ENCODE measurements at places on chromosomes 6 and 20.

DNA sequence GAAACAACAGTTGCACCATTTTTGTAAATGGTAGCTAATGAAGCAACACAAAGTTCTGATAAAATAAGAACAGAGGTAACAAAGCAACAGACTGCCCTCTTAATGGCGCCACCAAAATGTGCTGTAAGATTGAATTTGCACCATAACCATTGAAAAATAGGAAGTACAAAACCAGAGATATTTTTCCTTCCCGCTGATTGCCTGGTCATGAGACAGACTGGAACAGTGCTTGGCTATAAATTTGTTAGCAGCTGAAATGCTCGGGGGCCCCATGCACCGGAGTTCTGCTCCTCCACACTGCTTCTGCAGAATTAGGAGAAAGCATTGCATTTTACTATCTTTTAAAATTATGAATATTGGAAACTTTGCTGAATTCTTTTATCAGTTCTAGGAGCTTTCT is 164.4 kb upstream of the QKI start:
- DNase-seq, result no peak

- no peak for DNase-seq
These were observed 213.9 kb upstream of the JARID2 start for GRCh38 chr6:15032015-15032414.

GRCh38 chr6:47079638-47080037 is 37.5 kb upstream of the ADGRF1 start:
- DNase-seq, result no peak

DNA sequence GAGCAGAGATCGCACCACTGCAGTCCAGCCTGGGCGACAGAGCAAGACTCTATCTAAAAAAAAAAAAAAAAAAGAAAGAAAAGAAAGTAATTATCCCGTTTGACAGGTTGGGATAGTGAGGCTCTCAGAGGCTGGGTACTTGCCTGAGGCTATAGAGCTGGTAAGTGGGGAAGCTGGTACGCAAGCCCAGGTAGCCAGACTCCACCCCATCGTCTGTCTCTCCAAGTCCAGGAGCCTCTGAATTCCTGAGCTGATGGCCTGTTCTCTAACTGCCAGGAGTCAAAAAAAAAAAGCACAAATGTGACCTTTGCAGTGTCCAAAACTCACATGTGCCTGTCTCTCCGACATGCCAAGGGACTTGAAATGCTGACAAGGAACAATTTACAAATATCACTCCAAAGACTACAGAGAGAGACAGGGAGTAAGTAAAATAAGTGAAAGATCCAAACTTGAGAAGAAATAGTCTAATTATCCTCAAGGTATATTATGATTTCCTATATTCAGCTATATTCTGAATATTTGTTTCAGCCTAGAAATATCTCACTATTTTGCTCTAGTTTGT is 109.1 kb upstream of the SCAF8 start:
- DNase-seq, result no peak

DNA sequence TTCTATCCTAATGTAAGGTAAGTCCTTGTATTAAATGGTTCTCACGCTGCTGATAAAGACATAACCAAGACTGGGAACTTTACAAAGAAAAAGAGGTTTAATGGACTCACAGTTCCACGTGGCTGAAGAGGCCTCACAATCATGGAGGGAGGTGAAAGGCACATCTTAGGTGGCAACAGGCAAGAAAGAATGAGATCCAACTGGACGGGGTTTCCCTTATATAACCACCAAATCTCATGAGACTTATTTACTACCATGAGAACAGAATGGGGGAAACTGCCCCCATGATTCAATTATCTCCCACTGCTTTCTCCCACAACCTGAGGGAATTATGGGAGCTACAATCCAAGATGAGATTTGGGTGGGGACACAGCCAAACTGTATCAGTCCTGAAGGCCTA is 136.6 kb downstream of the HTR1B start:
- DNase-seq, result no peak

DNA sequence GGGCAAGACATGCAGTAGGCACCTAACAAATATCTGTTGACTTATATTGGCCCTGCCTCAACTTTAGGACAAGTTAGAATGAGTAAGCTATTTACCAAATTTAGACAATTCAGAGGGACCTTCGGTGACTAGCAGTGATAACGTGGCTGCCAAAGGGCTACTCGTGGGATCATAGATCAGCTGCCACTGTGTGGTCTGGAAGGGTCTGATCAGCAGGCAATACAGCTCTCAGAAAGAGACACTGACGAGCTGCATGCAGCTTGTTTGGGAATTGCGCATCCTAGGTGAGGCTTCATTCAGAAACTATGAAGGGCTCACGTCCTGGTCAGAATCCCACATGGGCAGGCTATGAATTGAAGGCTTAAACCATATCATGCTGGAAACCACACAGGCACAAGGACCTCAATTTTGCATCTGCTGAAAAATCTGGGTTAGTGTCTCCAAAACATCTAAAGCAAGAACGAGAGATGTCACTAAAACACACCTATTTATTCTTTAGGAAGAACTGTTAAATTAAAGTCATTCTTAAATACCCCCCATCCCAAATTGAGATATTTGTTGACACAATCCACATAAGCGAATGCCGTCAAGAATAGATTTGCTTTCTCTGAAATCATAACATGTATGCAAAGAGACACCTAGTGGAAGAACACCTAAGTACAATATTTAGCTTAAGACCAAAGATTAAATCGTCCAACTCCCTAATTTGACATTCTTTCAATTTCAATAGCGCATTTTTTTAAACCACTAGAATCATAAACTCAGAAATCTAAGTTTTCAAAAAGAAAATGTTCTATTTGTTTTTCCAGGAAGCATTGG is 79.6 kb downstream of the IPCEF1 start:
- DNase-seq, result no peak

- no peak for DNase-seq
These were observed 74.6 kb upstream of the XRN2 start for GRCh38 chr20:21228511-21228910.

DNA sequence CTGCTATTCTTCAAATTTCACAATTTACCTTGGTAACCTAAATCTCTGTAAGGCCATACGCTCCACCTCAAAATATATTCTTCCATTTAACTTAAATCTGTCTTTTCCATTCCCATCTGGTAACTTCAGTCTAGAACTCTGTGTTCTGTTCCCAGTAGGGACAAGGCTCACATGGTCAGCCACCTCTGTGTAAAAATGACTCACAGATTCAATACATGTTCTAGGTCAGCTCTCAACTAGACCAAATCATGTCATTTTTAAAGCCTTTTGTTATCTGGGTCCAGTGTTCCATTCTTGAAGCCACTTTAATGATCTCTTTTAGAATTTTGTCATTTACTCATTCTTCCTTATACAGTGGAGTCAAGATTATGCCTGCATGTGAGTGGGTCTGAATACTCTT is 315.6 kb upstream of the CITED2 start:
- DNase-seq, result no peak

DNA sequence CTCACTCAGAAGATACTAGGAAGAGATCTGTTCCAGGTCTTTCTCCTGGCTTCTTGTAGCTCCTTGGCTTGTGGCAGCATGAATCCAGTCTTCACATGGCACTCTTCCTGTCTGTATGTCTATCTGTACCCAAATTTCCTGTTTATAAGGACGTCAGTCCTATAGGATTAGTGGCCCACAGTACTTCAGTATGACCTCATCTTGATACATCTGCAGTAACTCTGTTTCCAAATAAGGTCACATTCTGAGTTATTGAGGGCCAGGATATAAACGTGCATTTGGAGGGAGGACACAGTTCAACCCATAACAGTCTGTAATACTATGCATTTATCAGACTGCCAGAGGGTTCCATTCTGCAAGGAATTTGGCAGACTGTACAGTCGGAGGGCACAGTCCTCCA is 57.6 kb upstream of the DYNLRB1 start:
- DNase-seq, result no peak

DNA sequence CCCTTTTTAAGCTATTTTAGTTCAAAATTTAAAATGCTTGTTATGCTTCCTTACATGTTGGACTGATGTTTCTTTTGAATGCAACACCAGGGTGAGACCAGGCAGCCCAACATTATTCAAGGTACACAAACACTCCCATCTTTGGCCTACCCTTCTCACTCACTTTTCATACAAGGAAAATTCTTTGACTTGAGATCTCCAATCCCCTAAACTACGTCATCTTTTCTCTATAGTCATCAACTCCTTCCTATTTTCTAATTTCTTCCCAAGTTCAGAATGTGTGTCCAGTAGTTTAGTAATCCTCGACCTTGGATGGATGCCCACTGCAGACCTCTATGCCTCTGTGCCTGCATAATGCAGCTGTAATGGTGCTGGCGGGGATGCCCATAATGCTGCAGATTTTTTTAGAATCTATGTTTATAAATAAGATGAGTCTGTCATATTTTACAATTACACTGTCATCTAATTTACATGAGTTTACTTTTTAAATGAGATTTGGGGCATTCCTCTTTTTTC is 108.7 kb downstream of the ID4 start:
- no peak for DNase-seq

GRCh38 chr20:36541227-36541767 is at the start of gene MYL9:
Gene MYL9, plus strand, starts transcription at chr20:36541519. Its CDS starts 3,366 bp downstream, at chr20:36544885.
- no peak for DNase-seq

DNA sequence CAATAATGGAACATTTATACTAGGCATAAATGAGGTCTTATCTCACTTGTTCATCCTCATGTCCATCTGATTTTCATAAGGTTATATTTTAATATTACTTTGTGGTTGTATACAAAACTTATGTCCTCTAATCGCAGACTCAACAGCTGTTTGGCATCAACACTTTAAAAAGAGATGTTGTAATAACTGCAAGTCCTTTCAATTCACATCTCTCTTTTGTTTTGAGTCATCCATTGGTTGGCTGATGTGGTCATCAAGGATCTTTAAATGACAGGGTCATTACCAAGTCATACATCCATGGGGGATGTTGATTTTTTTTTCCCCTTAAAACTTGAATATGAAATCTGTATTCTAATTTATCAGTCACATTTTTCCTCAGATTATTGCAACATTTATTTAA is 299.4 kb upstream of the NRSN1 start:
- DNase-seq, result no peak

GRCh38 chr20:14948416-14948815 is 611.0 kb upstream of the FLRT3 start:
- DNase-seq, result no peak

Measured in activated naive CD4-positive, alpha-beta T cell treated with Interleukin-2 at 50 U/mL for 16 hours (primary cell).